ENCODE measurements at places on chromosomes 4 and X. TPM values are rescaled to one million over a fixed set of nuclear protein-coding genes. Genes with fewer than 3 reads are reported as not detected.

The CNKSR2 gene
- total RNA-seq = 38.0 TPM

The TXK gene
- total RNA-seq = not detected

The SPACA5 gene
- total RNA-seq = not detected

The SLC9B1 gene
- 0.59 TPM for total RNA-seq

The RTL9 gene
- 0.13 TPM for total RNA-seq
